Foreskin fibroblast (primary cell): ENCODE measurements at places on chromosomes 12 and 14.
A peak's percentile ranks its signal among the peaks of the same experiment; 100 is the strongest.

DNA sequence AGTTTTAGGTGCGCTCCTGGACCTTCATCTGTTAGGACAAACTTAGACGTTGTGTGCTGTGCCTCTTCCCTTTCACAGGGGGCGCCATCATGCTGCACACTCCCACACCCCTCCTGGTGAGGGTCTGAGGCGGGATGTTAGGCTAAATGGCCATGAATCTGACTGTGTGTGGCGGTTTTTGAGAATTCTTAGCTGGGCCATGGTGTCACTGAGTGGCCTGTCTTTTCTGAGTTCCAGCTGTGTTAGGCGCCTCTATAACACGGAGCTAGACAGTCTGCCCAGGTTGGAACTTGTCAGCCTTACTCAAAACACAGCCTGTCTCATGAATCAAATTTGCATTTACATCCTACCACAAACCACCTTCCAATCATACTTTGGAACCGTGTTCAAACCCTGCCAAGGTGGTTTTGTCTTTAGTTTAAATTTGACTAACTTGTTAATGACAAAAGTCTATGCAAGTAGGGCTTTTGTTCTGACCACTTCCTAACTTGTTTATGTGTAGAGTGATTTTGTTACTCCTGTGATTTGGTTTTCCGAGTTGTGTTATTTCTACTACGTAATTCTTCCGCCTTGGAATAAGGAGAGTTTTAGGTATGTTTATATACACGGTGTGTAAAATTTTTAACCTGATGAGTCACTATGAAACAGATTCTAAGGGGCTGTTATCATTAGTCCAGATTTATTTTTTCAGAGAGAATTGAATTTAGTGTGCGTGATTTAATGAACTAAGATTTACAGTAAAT lies 19.6 kb downstream of the ACVR1B start:
- no peak for DNase-seq

- DNase-seq: peak; percentile 6
Measured at GRCh38 chr12:83318386-83319098, 631.8 kb downstream of the TMTC2 start.

DNA sequence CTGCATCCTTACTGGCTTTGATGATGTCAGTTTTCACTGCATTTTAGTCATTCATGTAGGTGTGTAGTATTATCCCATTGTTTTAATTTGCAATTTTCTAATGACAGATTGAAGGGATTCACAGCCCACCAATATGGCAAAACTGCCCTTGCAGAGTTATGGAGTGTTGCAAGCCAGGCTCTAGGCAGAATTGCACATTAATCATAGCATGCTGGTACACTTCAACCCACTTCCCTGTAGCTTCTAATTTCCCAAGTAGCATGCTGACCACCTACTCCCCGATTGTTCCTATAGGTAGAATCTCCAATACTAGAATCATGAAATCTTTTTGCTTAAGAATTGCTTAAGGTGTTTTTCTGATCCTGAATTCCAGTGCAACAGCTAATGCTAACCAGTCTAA lies 5.2 kb upstream of the RNASE6 start:
- DNase-seq: no peak

DNA sequence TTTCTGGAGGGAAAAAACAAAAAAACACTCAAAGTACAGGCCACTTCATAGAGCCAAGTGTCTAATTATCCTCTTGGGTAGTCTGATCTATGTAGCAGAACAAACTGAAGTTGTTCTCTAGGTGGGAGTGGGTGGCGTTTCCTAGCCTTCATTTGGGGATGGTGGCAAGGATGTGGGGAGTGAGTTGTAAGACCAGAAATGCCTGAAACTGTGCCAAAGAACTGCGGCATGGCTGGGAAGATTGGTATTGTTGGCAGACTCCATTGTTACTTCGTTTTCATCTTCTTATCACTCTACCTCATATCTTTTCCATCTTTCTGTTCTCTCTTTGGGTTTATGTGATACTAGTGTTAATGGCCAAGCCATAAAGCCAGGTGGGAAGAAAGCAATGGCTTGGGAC lies 177.3 kb upstream of the DDHD1 start:
- no peak for DNase-seq

- DNase-seq: peak; percentile 68
Measured at GRCh38 chr14:60090864-60091519, 731 bp upstream of the PCNX4 start.

DNA sequence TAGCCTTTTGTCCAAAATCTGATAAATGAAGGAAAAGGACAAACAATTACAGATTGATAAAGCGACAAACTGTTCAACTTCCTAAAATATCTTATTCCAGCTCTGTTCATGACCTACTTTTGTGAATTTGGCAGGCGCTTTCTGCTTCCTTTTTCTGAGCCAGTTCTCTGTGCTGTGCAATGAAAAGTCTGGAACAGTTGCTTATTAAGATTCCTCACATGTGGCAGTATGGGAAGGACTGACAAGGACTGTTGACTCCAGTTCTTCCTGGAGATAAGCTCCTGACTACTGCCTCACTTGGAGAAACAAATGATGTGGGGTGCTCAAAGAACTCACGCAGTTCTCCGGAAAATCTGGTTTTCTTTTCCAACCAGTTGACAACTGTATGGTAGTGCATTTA lies 58.3 kb upstream of the ANP32D start:
- DNase-seq: no peak

- DNase-seq: peak; percentile 79
Measured at GRCh38 chr12:32303174-32303549, 96.2 kb upstream of the FGD4 start.

DNA sequence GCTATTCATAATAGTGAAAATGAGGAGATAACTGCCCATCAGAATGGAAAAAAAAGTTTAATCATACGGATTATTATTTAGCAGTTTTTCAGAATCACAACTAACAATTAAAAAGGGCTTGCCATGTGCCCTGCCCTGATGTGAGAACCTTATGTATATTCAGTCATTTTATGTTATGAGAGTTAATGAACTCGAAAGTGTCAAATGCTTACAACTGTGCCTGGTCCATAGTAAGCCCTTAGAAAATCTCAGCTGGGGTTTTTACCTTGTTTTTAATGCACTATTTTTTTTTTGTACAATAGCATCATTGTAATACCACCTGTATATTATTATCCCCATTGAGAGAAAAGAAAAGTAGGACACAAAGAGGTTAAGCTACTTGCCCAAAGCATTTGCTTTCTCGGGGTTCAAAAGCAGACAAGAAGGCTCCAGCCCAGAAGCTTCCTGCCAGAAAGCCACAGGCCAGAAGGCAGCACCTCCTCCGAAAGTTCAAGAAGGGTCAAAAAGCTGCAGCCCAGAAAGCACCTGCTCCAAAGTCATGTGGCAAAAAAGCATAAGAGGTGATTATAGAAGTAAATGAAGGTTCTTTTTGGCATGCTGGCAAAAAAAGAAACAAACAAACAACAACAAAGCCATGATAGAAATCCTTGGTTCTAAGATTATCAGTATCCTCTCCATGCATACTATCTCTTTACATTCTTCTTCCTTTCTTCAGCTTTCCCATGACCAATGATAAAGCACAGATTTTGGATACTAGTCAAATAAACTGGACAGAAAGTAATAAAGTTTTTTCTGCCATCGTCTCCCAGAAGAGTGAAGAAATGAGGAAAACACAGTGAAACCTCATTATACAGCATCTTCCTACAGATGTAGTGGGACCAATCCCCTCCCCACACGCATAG lies 59.1 kb upstream of the NAP1L1 start:
- DNase-seq: no peak

DNA sequence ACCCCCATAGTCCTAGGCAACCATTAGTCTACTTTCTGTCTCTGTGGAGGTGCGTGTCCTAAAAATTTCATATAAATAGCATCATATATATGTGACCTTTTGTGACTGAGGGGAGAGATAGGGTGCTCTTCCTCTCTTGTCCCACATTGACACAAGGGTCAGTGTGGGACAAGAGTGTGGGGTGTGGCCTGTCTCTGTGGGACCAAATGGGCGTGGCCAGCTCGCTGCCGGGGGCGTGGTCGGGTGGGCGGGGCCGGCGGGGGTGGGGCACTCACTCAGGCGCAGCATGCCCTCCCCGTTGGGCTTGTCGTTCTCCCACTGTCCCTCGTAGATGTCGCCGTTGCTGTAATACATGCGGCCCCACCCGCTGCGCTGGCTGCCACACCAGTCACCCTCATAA lies 15.5 kb downstream of the MORN3 start:
- no peak for DNase-seq

- DNase-seq: no peak
Measured at GRCh38 chr14:92687681-92688433, 60.6 kb downstream of the LGMN start.

GRCh38 chr14:98593361-98593761 lies 678.6 kb downstream of the BCL11B start:
- no peak for DNase-seq

- DNase-seq: peak; percentile 28
Measured at GRCh38 chr12:51827925-51828818, 20.3 kb downstream of the FIGNL2 start.

GRCh38 chr14:33206981-33207380 lies 268.3 kb downstream of the NPAS3 start:
- no peak for DNase-seq
